ENCODE measurements at places on chromosomes 5 and 9.

GRCh38 chr9:31372799-31373587 is 1011.5 kb upstream of the ACO1 start:
- DNase-seq: no peak

DNA sequence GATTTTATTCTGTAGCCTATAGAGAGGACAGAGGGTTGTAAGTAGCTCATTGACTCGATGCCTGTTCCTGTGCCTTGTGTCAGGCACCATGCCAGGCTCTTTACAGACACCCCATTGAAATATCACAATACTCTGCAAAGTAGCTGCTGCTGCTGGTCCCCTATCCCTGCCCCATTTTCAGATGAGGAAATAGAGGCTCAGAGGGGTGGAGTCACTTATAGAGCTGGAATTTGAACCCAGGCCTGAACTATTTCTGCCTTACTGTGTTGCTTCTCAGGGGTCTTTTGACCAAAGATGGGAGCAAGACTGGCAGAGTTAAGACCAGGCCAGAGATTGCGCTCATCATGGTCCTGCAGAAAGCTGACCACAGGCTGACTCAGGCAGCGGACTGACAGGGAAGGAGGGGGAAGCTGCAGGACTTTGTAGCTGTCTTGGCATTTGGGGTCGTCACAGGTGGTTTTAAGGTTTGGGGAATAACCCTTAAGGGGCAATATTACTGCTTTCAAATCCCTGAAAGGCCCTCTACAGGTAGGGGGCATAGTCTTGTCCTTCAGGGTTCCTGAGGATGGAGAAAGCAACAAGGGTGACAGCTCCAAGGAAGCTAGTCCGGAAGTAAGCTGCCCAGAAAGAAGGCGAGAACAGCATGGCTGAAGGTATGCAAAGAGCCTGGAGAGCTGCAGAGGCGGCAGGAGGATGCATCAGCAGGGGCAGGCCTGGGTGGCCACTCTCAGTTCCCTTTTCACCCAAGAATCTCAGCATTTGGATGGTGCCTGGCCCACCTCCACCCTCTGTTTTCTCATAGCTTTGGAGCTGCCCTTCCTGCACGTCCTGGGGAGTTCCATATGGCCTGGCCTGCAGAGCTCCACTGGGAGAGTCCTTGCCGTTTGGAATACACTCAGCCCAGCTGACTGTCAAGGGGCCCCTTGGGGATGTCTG is 18.3 kb upstream of the NDST1 start:
- no peak for DNase-seq

DNA sequence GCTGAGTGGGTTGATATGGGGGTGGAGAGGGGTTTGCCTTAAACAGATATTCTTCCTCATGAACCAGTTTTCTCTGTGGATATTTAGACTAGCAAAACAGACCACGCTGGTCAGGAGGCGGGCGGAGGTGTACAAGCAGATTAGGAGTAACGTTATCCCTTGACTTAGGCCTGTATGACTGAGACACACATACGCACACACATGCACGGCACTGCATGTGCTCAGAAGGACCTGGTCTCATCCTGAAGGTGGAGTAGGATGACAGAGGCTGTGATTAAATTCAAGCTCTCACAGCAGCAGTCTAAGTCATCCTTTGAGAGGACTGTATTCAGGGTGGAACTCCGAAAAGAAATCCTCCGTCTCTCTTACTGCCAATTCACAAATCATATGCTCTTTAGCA is 209.7 kb downstream of the DIRAS2 start:
- DNase-seq: no peak

DNA sequence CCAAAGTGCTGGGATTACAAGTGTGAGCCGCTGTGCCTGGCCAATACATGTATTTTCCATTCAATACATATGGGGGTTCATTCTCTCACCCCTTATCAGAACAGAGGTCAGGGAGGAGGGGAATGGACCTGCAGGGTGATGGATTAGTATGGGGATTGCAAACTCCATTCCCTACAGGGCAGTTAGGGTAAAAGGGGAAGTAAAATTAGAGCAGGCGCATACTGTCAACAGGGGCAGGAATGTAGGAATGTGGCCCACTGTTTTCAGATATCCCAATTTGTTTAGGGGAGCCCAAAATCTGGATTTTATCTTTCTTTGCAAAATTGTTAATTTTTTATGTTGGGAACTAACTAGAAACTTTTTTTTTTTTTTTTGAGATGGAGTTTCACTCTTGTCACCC is 46.4 kb upstream of the SLC44A1 start:
- no peak for DNase-seq

Data from NCI-H446 treated with DMSO at 0.1 percent for 48 hours (cell line).